GM23338 (cell line): ENCODE measurements at places on chromosomes 6 and 20. TPM values are rescaled to one million over a fixed set of nuclear protein-coding genes. Genes with fewer than 3 reads are reported as not detected.

TSBP1 gene
- total RNA-seq, result not detected in 2 replicates

CLIC5 gene
- total RNA-seq, result not detected in 2 replicates

- H3K27me3 ChIP-seq, result no peaks in the 10 kb centered on the region
- H3K4me1 ChIP-seq, result no peaks in the 10 kb centered on the region
- no peaks in the 10 kb centered on the region for H3K36me3 ChIP-seq
- no peak overlapping the region for H3K4me3 ChIP-seq
Measured at GRCh38 chr6:103734016-103734415, 1125.7 kb downstream of the HACE1 start.

DNA sequence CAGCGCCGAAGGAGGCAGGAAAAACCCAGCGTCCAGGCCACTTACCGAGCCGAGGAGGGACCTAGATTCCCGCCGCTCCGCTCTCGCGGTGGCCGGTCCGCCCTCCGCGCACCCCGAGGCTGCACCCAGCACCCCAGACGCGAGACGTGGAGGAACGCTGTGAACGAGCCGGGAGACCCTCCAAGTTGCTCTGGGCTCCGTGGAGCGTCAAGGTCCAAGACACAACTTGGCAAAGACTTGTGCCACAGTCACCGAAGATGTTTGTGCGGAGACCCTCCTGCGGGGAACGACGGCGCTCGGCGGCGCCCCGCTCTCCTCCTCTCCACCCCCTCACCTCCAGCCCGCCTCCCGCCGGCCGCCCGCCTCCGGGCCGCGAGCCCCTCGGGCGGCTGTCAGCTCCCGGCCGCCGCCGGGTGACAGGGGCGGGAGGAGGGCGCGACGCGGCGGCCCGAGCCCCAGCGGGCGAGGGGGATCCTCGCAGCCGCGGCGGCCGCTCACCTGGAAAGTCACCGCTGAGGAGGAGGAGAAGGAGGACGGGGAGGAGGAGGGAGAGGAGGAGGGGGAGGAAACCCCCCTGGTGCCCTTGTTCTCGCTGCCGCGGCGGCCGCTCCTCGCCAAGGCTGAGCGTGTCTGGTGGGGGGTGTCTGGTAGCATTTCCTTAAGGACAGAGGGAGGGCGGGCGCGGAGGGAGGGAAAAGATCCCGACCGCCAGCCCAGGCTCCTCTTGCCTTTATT is 637 bp upstream of the HIVEP2 start:
- H3K27ac ChIP-seq, result peak overlapping the region; percentile 97
- no peaks in the 10 kb centered on the region for H3K36me3 ChIP-seq
- peaks cover 33% of the 10 kb centered on the region; the same call in 1 of the 2 replicates for H3K27me3 ChIP-seq
